ENCODE measurements at places on chromosomes 6 and 20.

GRCh38 chr6:32816746-32817204 is at the start of gene HLA-DOB:
TSS of gene HLA-DOB (minus strand) at chr6:32817002. CDS start at chr6:32816951, 51 bp downstream.
- peak; percentile 35 for DNase-seq

DNA sequence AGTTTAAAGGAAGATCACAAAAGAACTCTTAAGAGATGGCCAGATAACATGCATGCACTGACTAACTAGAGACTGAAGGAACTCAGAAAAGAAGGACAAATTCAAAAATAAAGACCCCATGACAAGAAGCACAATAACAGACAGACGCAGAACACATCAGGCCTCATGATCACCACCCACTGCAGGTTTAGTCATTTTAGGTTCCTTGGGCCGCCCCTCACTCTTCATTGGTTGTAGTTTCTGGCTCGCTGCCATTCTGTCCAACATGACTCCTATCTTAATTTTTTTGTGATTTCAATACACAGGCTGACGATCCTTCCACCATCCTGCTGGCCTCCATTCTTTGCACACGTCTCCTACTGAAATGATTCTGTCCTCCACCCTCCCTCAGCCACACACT is 21.6 kb downstream of the STX7 start:
- no peak for DNase-seq

DNA sequence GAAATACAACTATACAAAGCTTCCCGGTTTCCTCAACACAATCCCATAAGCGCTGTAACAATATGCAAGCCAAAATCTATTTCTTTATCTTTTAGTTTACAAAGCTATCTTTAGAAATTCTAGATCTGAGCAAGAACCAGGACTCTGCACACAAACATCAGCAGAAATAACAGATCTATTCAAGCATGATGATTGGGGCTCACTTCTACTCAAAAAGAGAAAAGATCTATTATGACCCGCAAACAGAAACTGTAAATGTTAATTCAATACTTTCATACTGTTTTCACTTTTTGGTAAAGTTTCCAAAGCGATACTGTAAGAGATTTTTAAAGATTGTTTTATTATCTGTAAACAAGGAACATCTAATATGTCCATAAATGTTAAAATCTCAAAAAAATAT is 86.6 kb downstream of the SESN1 start:
- DNase-seq, result peak; percentile 7

GRCh38 chr20:50516180-50516934 is 6.2 kb downstream of the PTPN1 start:
- peak; percentile 61 for DNase-seq

DNA sequence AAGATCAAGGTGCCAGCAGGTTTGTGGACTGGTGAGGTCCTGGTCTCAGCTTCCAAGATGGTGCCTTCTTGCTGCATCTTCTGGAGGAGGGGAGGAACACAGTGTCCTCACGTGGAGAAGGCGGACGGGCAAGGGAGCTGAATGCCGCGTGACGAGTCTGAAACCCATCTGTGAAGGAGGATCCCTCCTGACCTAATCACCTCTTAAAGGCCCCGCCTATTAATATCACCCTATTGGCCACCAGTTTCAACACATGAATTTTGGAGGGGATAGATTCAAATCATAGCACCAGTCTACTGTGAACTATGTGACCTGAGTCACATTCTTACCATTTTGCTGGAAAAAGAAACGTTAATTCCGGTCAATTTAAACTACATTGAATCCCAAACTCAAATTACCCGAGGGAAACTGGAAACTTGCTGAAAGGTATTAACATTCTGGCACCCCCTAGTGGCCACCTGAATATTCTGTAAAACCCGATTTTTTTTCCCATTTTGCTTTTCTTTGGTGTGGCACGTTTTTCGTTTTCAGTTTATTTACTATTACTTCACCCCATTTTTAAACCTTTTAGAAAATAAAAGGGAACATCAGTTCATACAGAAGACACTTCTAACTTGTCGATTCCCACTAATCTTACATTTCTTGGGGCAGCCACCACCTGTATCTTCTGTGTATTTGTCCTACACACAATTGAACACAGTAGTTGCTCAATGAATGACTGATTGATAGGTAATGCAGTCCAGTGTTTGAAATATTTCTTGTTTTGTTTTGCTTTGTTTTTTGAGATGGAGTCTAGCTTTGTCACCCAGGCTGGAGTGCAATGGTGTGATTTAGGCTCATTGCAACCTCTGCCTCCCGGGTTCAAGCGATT is 17.9 kb upstream of the CCDC170 start:
- peak; percentile 51 for DNase-seq

DNA sequence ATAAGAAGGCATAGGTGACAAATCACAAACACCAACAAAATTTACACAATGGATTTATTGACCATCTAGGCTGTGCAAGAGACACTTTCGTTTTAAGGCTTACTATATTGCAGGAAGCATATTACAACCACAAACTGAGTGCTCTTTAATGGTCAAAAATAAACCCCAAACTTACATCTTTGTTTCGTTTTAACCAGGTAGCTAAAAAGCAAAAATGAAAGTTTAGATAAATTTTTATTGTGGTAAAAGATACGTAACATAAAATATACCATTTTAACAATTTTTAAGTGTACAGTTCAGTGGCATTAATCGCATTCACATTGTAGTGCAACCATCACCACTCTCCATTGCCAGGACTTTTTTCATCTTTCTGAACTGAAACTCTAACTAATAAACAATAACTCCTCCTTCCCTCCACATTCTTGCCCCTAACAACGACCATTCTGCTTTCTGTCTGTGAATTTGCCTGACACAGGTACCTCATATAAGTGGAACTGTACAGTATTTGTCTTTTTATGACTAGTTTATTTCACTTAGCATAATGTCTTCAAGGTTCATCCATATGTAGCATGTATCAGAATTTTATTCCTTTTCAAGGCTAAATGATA is 32.3 kb upstream of the DUSP22 start:
- DNase-seq, result peak; percentile 34

- no peak for DNase-seq
Observed at GRCh38 chr6:5439749-5440148, 178.4 kb downstream of the FARS2 start.

DNA sequence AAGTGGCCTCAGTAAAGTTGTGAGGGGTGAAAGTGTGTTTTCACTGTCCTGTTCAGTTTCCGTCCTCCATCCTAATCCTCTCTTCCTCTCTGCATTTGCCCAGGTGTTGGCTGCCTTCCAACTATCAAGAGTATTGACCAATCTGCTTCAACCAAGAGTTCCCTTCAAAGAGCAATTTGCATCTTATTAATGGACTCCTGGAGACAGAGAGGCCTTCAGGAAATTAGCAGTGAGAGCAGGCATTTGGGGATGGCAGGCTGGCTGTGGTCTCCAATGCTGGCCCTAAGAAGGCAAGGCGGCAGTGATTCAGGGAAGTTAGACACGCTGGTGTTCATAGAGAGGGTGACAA is 77.2 kb downstream of the GPR6 start:
- no peak for DNase-seq

DNA sequence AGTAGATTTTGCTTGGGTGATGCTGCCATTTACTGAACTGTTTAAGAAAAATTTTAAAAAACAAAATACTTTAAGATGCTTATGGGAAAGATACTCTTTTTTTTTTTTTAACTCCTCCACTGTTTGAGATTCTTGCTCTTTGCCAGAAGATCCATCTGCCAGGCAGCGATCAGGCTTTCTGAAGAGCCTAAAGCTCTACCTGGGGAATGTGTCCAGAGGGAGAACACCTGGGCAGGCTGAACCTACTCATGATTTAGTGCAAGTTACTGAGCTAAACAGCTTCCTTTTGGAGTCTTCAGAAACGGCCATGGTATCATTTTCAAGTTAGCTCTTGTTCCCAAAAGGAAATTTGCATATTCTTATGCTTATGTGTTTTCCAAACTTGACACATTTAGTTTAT is 23.5 kb upstream of the MLIP start:
- no peak for DNase-seq

GRCh38 chr6:10481101-10481500 is 40.0 kb upstream of the GCNT2 start:
- no peak for DNase-seq
